LHCN-M2 (cell line): ENCODE measurements at places on chromosomes 1 and 21.
A peak's percentile ranks its signal among the peaks of the same experiment; 100 is the strongest.

DNA sequence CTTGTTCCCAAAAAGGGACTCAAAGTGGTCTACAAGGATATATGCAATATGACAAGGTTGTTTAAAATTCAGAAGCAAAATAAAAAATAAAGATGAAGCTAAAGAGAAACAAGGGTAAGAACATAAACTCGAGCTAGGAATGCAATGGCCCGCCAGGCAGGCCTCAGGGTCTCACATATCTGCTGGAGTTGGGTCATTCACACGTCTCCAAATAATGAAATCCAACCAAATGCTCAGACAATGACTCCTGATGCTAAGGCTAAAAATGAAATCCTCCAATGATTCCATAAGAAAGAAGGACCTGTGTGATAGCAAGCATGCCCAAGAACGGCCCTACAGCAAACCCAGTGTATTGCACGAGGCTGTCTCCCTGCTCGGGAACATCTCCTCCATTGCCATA is 153.3 kb upstream of the ETS2 start:
- no peak for DNase-seq

DNA sequence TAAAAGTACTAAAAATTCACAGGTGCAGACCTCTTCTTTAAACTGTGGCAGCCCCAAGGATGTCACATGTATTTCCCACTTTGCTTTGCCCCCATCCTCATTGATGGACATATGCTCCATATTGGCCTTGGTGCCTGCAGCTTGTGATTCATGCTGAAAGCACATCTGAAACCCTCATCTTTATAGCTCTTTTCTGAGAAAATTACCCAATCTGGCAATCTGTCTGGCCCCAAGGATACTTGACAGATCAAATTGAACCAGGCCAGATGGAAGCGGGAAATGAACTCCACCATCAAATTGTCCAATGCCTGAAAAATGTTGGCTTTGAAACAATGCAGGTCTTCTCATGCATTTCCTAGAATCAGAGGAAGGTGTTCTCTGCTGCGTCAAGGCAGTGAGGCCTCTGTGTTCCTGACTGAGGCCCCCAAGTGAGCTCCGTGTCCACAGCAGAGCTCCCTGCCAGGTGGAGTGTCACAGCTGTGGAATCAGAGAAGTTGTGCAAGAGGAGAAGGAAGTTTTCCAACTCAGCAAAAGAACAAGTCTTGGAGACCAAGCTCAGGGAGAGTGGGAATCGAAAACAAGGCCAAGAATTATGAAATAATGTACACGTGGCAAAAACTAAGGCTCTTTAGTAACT is 323.7 kb downstream of the PLPP3 start:
- DNase-seq = peak; percentile 17

DNA sequence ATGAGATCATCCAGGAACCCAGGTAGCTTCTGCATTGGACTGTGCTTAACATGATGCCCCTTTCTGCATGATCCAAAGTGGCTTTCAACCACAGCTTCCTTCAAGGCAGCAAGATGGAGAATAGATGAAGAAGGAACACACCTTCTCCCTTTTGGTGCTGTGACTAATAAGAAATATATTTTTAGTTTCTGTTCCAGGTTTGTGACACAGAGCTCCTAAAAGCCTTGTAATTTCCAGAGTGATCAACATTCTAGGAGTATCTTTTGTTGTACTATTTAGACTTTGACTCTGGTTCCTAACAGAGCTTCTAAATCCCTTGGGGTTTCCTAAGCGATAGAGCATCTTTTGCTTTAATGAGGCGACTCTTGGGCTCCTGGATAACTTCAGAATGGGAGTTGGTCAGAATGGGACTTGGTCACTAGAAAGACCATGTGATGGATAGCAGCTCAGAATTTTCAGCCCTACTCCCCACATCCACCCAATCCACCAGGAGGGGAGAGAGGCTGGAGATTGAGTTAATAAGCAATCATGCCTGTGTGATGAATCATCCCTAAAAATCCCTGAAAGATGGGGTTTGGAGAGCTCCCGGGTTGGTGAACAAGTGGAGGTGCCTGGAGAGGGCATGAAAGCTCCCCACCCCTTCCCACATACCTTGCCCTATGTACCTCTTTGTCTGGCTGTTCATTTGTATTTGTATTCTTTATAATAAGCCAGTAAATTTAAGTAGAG is 134.8 kb downstream of the FGGY start:
- DNase-seq = peak; percentile 68

GRCh38 chr1:233304489-233305102 is 9.1 kb upstream of the PCNX2 start:
- DNase-seq = peak; percentile 19

DNA sequence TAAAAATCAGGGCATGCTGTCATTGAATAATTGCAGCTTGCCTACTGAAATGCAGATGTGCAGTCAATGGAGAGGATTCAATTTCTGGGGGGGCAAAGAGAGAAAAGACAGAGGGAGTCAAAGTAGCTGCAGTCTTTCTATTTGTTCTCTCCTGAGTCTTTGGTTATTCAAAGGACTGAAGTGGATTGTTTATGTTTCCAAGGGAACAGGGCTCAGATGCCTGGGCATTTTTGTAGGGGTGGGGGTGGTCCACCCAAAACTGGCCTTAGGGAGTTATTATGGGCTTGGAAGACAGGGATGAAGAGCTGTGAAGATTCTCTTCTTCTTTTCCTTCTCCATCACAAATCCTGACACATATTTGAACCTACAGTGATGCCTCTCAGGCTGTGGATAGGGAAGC is 408.8 kb upstream of the DAB1 start:
- no peak for DNase-seq

GRCh38 chr1:29716306-29716705 is 480.0 kb downstream of the PTPRU start:
- DNase-seq = no peak

GRCh38 chr1:93223023-93223675 is 42.6 kb downstream of the CCDC18 start:
- DNase-seq = no peak

GRCh38 chr1:12549460-12550349 is 68.3 kb downstream of the DHRS3 start:
- DNase-seq = peak; percentile 98

- no peak for DNase-seq
Measured at GRCh38 chr1:226643611-226644540, 95.2 kb downstream of the ITPKB start.

DNA sequence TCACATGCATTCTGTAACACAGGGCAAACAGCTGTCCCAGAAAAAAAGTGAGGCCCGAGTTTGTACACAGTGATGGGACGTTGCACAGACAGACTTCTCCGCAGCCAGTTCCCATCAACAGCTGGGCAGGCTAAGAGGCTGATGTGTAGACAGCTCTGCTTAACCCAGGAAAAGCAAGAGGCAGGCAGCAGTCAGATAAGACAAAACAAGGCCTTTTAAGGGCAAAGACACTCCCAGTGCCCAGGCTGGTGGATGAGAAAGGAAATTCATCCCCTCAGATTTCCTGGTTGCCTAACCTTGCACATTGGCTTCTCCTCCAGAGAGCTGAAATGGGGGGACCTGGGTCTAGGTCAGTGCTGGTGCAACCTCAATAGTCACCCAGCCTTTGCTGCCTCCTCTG is 17.2 kb upstream of the PHLDA3 start:
- DNase-seq = peak; percentile 82

DNA sequence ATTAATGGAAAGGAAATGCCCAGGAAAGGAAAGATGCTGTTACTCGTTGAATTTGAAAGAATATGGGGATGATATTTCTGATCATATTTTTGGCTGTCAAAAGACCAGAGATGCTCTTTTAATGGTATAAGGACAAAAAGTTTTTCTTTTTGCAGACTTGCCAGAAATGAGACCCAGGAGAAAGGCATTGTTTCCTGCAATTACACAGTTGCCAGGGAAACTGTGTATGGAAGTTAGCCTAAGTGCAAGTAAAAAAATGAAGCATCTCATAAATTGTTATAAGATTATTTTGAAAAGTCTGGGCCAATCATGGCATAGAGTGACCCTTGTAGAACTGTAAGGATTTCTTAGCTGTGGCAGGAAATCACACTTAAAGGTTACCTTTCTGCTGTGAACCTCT is 155.7 kb upstream of the BEND5 start:
- DNase-seq = no peak

DNA sequence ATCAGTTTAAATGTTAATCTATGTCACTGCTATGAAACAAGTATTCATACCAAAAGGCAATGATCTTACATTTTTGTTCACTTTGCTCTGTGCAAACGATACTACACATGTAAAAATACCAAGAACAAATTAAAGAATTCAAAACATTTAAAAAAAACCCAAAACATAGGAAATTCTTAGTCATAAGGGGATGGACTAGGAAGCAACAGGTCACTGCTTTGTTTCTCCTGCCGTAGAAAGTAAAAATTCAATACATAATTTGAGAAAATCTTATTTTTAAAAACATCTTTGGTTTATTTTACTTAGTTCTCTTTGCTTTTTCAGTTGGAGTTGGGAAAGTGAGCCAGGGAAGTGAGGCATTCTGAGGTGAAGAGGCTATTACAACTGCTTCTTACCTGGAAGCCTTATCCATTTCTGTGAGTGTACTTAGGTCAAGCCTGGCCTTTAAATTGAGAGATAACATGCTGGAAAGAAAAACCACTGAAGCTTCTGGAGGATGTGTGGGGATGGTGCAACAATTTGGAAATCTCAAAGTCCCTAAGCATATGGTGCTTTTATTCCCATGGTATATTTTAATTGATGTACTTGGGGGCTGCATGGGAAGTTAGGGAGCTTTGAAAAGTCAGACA is 183.5 kb downstream of the CDC42BPA start:
- DNase-seq = no peak

DNA sequence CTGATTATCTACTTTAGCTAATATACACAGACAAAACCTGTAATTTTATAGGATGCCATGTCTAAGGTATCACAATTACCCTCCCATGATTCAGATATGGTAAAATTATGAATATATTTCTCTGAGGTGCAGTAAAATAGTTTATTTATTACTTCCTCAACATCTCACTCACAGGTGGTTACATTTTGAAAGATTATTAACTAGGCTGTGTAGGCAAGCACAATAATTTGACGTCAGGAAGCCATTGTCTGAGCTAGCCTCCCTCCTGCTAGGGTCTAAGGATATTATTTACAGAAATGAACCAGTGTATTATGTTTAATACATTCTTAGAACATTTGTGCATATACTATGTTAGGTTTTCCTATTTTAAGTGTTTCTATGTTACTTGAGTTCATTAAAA is 69.9 kb upstream of the ADGRL2 start:
- no peak for DNase-seq

- peak; percentile 55 for DNase-seq
Measured at GRCh38 chr1:54327386-54328065, 78.7 kb downstream of the SSBP3 start.

DNA sequence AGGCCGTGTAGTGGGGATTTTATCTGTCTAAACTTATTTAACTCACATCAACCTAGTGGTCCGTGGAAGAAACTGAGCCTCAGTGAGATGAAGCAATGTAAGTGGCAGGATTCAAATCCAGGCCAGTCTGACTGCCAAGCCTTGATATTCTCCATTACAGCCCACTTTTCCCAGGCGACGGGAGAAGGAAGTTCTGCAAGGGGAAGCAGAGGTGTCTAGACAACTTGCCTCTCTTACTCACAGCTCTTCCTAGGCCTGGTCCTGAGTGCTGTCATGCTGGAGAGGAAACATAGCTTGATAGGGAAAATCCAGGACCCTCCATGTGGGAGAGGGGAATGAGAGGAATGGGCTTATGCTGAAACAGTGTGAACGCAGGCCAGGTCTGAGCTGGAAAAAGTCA is 9.1 kb downstream of the CTSE start:
- no peak for DNase-seq

GRCh38 chr1:115862403-115862802 is 21.5 kb upstream of the NHLH2 start:
- no peak for DNase-seq

- DNase-seq = no peak
Measured at GRCh38 chr1:8649027-8649426, 168.4 kb downstream of the RERE start.

- no peak for DNase-seq
Measured at GRCh38 chr1:225822655-225823403, 12.9 kb downstream of the EPHX1 start.

GRCh38 chr1:175530183-175530582 is 213.2 kb downstream of the TNR start:
- no peak for DNase-seq

GRCh38 chr1:207813512-207813881 is 61.6 kb downstream of the CD46 start:
- no peak for DNase-seq

DNA sequence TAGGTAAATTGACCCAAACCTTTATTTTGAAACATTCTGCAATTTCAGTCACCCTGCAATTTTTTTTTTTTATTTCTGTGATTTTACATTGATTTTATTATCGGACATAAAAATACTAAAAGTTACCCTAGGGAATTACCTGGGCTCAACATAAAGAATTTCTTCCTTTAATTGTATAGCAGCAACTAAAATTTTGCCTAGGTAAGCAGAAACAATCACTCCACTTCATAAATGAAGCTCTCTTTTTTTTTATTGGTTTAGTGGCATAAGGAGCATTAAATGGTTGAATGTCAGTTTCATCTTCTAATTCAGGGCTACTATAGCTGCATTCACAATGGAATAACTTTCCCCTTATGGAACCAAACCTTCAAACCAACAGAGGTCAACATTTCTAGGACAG is 15.3 kb upstream of the OR2M4 start:
- no peak for DNase-seq

DNA sequence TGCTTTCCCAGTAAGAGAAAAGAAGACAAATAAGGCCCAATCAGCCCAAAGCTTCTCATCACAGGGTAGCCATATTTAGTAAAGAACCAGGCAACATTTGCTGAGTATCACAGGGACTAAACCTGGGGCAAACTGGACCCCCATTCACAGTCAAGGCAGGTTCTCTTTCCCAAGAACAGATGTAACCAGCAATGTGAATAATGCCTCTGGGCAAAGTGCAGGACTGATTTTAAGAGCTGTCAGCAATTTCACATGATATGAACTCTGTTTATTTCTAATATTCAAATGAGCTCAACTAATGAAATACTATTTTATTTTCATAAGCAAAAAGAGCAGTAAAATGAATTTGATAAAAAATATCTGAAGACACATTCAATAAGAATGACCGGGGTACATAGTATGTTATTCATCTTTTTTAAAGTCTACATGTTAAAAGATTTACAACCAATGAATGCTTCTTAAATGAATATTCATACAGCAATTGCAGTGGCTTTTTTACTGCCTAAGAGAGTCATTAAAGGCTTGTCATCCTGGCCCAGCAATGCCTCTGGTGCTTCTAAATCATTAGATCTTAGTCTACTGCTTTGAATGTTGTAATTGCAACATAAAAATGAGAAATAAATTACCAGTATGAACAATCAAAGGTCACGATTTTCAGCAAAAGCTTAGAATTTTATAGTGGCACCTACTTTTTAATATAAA is 308.8 kb downstream of the SMYD3 start:
- no peak for DNase-seq

DNA sequence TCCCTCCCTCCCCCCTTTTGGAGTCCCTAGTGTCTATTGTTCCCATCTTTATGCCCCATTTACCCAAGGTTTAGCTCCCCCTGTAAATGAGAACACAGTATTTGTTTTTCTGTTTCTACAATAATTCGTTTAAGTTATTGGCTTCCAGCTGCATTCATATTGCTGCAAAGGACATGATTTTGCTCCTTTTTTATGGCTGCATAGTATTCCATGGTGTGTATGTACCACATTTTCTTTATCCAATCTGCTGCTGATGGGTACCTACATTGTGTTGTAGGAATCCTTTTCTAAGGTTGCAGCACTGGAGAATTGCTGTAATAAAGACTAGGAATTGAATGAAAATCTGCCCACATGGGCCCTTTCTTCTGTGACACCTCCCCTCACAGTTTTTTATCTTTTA is 6.8 kb downstream of the SLC25A24 start:
- DNase-seq = no peak
